ENCODE measurements at places on chromosomes 12 and 14. TPM values are rescaled to one million over a fixed set of nuclear protein-coding genes. Genes with fewer than 3 reads are reported as not detected.

DNA sequence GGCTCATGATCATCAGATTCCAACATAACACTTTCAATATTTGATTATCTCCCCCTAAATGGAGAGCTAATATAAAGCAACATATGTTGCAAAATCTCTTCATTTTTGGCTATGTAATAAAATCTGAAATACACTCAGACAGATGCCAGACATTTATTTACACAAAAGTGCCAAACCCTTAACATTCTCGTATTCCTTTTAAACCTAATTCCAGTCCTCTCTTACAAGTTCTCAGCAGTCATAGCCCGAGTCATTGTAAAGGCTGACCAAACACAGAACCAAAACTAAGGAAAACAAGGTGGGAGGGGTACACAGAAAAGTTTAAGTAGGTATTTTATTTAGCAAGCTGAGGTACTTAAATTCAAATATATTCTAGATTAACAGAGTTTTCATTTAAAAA, 81.4 kb downstream of the LRP6 start:
- no peak for DNase-seq

- no peak for DNase-seq
Observed at GRCh38 chr12:87119713-87120112, 863.5 kb upstream of the MGAT4C start.

DNA sequence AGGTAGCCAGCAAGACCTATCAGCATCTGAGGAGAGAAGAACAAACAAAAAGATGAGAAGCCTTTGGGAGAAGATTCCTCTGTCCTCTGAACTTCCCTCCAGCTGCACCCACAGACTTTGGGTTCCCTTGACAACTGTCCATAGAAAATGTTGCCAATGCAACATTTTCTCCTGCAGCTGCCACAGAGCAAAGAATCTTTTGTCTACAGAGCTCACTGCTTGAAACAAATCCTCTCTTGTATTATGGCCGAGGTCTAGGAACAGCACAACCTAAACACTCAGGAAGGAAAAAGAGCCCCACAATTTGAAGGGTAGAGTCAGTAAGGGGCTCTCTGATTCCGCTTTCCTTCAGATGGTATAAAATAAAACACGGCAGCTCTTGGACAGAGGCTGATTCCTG, 14.3 kb downstream of the POMT2 start:
- no peak for DNase-seq

DNA sequence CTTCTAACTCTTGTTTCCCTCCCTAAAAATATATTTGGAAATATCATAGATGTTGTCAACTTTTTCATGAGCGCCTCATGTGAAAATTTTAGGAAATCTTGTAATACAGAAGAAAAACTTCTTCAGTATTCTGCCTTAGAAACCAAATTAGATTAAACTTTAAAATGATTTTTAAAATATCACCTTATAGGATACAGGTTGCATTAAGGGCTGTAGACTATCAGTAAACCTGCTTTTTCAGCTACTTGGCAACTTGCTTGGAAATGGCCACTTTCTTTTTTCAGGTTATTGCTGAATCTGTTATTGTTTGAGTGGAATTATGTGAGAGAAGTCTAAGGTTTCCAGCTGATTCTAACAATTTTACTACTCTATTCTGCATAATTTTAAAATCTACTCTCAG, 9.1 kb downstream of the EID3 start:
- DNase-seq: no peak

DNA sequence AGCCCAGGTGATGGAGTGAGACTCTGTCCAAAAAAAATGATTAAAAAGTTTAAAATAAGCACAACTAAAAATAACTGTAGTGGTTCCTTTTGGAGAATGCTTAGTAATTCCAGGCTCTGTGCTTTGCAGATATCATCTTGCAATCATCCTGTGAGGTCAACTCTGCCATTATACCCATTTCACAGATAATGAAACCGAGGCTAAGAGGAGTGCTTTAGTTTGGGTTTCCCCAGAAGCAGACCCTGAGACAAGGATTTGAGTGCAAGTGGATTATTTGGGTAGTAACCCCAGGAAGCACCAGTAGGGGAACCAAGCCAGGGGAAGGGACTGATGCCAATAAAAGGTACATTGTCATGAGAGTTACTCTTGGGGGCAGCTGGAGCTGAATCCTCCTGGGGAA, 44.7 kb downstream of the RIN3 start:
- no peak for DNase-seq

- no peak for DNase-seq
Observed at GRCh38 chr12:131007031-131007739, 53.5 kb downstream of the ADGRD1 start.

DNA sequence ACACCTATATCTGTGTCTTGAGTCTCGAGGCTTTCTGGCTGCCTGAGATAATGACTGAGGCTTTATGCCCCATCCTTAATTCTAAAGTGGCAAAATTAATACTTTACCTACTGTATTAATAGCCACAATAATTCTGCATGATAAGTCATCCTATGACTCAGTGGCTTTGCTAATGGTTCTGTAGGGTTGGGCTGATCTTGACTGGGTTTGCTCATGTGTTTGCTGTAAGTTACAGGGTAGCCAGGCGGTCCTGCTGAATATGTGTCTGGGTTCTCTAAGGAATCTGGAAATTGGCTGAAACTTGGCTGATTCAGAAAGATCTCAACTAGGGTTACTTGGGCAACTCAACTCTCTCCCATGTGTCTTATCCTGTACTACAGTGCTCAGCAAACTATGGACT, 21.7 kb downstream of the MGST1 start:
- no peak for DNase-seq

DNA sequence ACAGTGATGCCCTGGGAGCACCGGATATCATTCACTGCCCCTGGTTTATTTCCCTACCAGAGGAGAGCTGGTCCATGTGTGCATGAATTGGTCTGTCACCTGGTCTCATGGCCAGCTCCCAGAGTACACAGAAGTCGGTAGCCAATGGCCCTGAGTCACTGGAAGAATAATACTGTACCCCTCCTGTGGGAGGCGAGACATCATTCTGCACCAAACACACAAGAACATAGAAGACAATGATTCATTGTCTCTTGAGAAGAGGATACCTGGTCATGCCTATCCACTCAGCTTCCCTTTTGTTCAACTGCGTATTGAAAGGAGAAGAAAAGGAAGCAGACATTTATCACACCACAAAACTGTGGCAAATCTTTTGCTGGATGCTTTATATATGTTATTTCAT, 216.2 kb downstream of the DPF3 start:
- no peak for DNase-seq

GRCh38 chr12:11703378-11703777, 53.9 kb downstream of the ETV6 start:
- DNase-seq: no peak

DNA sequence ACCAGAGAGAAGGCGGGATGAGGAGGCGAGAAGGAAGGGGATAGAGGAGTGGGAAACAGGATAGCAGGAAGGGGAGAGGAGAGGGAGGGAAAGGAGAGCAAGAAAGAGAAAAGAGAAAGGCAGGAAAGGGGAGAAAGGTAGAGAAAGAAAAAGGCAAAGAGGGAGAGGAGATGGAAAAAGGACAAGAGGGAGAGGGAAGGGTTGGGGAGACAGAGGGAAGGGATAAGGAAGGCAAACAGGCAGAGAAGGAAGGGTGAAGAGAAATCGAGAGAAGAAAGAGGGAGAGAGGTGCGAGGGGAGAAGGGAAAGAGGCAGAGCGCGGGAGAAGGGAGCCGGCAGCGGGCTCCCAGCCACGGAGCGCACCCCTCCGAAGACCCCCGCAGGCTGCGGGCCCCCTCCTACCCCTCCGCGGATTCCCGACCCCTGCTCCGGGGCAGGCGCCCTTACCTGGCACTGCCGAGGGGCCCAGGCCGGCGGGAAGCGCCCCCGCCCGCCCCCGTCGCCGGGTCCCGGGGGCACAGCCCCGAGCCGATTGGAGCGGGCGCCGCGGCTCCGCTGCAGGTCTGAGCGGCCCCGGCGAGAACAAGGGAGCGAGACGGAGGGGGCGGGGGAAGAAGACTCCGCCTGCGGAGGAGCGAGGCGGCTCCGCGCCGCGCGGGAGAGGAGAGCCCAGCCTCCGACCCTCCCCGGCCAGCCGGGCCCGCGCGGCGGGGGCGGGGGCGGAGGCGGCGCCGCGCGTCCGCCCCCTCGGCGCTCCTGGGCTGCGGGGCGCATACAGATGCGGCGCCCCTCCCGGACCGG, at the start of gene CDH24:
CDH24 (minus strand) TSS at position 565 of the 801 bp plus-strand sequence. CDS start 1,787 bp downstream, outside the sequence.
- DNase-seq: peak; percentile 81

GRCh38 chr14:49692193-49692757, 645 bp upstream of the KLHDC1 start:
- no peak for DNase-seq

GRCh38 chr12:23126794-23127193, 501.8 kb downstream of the ETNK1 start:
- no peak for DNase-seq

DNA sequence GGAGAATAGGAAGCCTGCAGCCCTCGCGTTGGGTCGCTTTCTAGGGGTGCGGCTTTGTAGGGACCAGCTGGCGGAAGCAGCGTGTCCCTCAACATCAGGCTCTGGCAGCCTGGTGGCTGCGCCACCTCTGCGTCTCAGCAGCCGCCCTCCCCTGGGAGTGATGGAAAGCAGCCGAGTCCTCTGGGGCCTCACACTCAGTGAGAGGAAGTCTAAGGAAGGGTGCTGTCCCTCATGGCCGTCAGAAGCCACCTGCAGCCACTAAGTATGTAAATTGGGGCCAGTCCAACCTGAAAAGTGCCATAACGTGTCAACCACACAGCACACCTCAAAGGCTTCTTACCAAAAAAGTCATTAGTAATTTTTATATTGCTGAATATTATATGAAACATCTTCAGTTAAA, 80.3 kb downstream of the WDR20 start:
- DNase-seq: no peak

DNA sequence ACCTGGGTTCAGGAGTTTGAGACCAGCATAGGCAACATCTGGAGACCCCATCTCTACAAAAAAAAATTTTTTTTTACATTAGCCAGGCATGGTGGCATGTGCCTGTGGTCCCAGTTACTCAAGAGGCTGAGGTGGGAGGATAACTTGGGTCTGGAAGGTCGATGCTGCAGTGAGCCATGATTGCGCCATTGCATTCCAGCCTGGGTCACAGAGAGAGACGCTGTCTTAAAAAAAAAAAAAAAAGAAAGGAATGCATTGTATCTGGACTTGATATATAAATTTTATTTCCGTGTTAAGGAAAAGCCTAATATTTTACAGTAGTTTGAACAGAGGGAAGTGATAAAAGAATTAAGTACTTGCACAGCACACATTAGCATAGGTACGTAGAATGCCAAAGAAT, 97.2 kb downstream of the ZC3H14 start:
- DNase-seq: no peak

DNA sequence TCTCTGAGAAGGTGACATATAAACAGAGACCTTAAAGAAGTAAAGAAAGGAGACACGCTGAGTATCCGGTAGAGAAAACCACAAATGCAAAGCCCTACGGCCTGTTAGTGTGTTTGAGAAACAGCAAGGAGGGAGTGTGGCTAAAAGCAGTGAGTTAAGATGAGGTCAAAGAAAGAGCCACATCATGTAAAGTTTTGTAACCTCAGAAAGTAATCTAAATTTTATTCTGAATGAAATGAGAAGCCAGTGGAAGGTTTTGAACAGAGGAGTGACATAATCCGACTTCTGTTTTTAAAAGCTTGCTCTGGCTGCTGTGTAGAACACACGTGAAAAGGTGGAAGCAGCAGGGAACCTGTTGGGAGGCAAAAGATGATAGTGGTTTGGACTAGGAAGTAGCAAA, 32.6 kb downstream of the PPP2R5E start:
- peak; percentile 77 for DNase-seq

DNA sequence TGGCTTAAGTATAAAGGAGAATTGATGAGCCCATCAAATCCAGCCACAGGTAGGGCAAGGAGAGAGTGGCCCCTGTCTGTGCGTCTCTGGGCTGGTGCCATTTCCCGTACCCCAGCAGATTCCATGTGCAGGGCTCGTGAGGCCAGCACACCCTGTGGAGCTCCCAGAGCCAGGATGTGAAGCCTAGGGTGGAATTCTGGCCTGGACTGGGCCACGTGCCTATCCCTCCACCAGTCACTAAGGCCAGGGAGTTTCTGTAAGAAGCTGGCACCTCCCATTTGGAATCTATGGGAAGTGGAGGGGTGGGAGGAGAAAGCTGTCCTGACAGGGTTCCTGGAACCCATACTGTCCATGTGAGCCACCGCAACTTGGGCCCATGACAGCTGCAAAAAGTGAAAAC, 148.5 kb downstream of the FOXN3 start:
- no peak for DNase-seq

GRCh38 chr14:57749267-57749666, 116.6 kb downstream of the SLC35F4 start:
- no peak for DNase-seq

- DNase-seq: no peak
Observed at GRCh38 chr14:101354726-101355125, 206.6 kb upstream of the DIO3 start.

GRCh38 chr14:68810173-68811153, 17.6 kb upstream of the ZFP36L1 start:
- no peak for DNase-seq

GRCh38 chr14:66643344-66643743, 135.4 kb downstream of the GPHN start:
- no peak for DNase-seq

DNA sequence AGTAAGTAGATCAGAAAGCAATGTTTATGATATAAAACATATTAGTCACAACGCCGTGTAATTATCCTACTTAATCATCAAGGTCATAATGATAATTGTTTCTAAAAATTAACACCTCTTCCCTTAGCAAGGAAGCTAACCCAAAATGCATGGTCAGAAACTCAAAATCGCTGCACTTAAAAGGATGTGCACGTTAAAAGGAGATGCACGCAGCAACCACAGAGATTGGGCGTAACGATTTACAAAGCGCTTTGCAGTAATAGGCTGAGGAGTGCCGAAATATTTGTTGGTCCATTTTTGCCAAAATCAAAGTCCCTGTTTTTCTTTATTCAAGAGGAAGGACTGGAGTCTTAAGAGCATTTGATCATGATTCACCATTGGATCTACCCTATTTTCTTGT, 1077.2 kb downstream of the VRK1 start:
- DNase-seq: no peak

GRCh38 chr12:132239392-132239791, 90.0 kb downstream of the GALNT9 start:
- no peak for DNase-seq

DNA sequence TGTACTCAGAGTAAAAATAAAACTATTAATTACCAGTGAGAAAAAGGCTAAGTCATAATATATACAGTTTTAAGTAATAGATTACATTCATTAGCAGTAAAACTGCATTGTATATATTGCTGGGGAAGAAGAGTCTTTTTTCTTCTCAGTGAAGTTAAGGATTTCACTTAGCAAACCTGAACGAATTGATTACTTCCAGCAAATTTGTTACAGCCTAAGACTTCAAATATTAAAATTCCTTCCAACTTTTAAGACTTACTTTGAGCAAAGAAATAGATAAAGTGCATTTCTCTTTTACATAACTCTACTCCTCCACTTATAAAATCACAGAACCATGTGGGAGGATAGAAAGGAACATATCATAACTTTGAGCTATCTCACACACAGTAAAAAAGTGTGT, 43.3 kb downstream of the PIK3C2G start:
- no peak for DNase-seq

Gene PRPH
- 0.35 TPM for total RNA-seq

Gene P2RX7
- total RNA-seq: 7.5 TPM

Gene KRT80
- not detected for total RNA-seq

Gene EIF2S3B
- 0.58 TPM for total RNA-seq

Gene RASAL1
- total RNA-seq: not detected

Gene SMCO2
- total RNA-seq: 0.89 TPM

Gene CFAP54
- 1.4 TPM for total RNA-seq

Gene AMIGO2
- total RNA-seq: 14.2 TPM

Gene ALDH2
- 0.68 TPM for total RNA-seq

All from activated CD8-positive, alpha-beta memory T cell treated with anti-CD3 and anti-CD28 coated beads, Interleukin-2, amount 10 ng/mL, durations not matched to agents 7 days and 5 days (primary cell).